ENCODE measurements at places on chromosomes 11 and 22. TPM values are rescaled to one million over a fixed set of nuclear protein-coding genes. Genes with fewer than 3 reads are reported as not detected.

Gene PRR5
- total RNA-seq, result 13.7 TPM

Gene PHOX2A
- not detected for total RNA-seq

Gene KRTAP5-1
- not detected for total RNA-seq

Gene KCNQ1
- 0.84 TPM for total RNA-seq

GRCh38 chr11:6096417-6096816 lies 11.1 kb upstream of the OR56B4 start:
- DNase-seq, result peak; percentile 20

- DNase-seq, result peak; percentile 57
Observed at GRCh38 chr11:35549787-35550186, 24.4 kb upstream of the PAMR1 start.

- peak; percentile 86 for DNase-seq
Observed at GRCh38 chr22:37284805-37285355, 2.6 kb downstream of the CYTH4 start.

- peak; percentile 92 for DNase-seq
Observed at GRCh38 chr22:17368554-17369438, 464 bp upstream of the CECR2 start.

DNA sequence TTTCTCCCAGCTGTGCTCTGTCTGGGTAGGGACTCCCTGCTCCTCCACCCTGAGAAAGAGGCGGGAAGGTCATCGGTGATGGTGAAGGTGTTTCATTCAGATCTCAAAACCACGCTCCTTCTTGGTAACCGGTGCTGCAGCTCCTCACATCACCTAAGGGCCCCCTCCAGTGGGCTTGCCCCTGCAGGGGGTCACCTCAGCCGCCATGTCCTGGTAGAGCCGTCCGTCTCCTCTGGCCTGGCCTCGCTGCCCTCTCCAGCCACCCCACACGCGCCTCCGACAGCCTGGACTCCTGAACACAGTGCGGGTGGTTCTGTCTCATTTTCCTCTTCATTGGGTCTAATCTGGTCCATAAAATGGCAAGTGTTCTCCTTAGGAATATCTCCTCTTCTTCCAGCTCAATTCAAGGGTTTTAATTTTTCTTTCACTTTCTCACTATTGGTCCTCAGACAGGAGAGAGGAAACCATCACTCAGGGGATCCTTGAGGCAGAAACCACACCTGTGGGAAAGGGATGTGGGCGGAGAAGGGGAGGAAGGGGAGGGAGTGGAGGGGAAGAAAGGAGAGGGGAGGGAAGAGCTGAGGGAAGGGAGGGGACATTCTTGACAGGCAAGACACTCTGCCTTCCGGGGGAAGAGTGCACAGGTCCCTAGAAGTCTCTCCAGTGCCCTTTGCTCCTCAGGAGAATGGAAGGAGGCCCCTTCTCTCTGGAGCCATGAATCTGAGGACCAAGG lies 1338.4 kb downstream of the TBC1D22A start:
- DNase-seq, result no peak

DNA sequence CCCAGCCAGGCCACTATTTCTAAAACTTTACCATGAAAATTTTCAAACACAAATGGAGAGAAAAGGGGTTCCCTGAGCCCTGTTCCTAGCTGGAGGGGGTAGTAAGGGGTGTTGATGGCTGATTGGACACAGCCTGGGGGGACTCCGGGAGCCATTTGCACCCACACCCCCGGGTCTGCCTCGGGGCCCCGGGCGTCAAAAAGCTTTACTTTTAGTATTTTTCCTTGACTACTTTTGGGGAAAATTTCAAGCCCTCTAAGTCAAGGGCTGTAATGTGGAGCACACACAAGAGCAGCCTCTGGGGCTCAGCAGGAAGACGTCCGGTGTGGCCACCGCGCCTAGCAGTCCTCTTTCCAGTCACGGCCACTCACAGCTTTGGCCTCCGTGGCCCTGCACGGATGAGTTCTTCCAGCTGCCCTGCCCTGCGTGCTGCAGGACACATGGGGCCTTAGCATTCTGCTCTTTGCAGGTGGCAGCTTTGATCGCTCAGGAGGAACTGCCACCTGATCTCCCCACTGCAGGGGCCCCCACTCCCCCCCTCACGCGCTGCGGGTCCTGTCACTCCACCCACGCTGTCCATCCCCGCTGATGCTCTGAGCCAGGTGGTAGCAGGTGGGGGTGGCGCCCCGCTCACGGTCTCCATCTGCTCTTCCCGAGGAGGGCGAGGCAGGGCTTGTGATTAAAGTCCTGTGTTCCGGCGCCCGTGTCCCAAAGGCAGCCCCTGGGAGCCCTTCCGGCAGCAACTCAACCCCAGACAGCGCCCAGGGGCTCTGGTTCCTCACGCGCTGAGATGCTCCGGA lies 14.4 kb downstream of the RNH1 start:
- no peak for DNase-seq

Data from muscle of leg (tissue), 16 donors.